ENCODE measurements at places on chromosomes 4 and X.

DNA sequence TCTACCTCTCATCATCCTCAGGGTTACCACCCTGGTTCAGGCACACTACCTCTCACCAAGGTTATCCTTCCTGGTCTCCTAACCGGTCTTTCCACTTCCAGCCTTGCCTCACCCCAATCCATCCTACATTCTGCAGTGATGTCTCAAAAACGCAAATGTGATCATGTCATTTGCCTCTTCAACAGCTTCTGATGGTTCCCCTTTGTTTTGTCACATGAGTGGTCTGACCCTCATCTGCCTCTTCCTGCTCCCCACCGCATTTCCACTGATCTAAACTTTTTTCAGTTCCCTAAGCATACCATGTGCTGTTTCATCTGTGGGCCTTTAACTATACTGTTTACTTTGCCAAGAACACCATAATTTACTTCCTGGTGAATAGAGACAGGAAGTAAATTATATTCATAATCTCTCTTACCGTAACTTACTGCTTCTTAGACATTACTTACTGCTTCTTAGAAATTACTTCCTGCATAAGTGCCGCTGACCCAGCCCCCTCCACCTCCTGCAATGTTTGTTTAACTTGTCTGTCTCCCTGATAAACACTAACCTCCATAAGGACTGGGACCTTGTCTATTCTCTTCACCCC is 27.1 kb upstream of the NSUN7 start:
- no peak for DNase-seq

- DNase-seq, result peak; percentile 73
Observed at GRCh38 chr4:110193822-110194761, 4.3 kb downstream of the ELOVL6 start.

- DNase-seq, result peak; percentile 74
Observed at GRCh38 chrX:103464774-103465117, 54.5 kb downstream of the RAB40A start.

GRCh38 chrX:68894513-68895340 is 65.9 kb downstream of the EFNB1 start:
- DNase-seq, result peak; percentile 14

GRCh38 chr4:99859618-99860017 is 34.6 kb downstream of the LAMTOR3 start:
- no peak for DNase-seq

Data from stimulated activated naive CD8-positive, alpha-beta T cell treated with anti-CD3 and anti-CD28 coated beads, Interleukin-15, Interleukin-2, amounts not matched to agents 100 U/mL and 50 U/mL, for 24 hours (primary cell).